ENCODE measurements at places on chromosomes 6 and 20. TPM values are rescaled to one million over a fixed set of nuclear protein-coding genes. Genes with fewer than 3 reads are reported as not detected.

CDKN1A gene
- 117 TPM for polyA plus RNA-seq

- no peak for DNase-seq
Measured at GRCh38 chr6:137182654-137183073, 9.2 kb upstream of the IL22RA2 start.

DNA sequence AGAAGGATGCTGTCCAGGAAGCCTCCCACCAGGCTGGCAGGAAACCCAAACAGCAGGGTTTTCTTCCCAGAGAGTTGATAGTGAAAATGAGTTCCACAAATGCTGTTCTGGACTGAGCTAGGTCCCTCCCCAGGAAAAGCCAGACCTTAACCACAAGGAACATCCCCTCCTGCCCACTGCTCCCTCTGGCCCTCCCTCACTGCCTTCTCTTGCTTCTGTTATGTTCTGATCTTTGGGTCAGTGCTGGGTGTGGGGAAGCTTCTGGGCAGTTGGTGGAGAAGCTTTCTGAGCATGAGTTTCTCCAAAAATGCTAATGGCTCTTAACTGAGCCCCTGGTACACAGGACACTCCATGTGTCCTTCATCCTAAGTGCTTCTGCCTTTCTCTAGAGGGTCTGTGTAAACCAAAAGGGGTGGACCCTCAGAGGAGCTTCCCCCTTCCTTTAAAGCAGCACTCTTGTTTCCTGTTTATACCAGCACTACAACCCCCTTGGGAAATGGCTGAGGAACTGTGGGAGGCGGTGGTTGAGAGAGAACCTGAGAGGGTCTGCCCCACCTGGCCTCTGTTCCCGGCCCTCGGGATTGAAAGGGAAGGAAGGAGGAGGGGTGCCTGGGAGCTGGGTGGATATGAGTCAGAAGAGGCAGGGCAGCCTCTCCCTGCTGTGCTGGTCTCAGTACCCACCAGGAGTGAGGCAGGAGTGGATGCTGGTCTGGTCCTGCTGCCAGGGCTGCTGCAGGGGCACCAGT lies 42.0 kb downstream of the CDS2 start:
- no peak for DNase-seq

GRCh38 chr6:29728173-29728874 lies 5.1 kb downstream of the HLA-F start:
- no peak for DNase-seq

DNA sequence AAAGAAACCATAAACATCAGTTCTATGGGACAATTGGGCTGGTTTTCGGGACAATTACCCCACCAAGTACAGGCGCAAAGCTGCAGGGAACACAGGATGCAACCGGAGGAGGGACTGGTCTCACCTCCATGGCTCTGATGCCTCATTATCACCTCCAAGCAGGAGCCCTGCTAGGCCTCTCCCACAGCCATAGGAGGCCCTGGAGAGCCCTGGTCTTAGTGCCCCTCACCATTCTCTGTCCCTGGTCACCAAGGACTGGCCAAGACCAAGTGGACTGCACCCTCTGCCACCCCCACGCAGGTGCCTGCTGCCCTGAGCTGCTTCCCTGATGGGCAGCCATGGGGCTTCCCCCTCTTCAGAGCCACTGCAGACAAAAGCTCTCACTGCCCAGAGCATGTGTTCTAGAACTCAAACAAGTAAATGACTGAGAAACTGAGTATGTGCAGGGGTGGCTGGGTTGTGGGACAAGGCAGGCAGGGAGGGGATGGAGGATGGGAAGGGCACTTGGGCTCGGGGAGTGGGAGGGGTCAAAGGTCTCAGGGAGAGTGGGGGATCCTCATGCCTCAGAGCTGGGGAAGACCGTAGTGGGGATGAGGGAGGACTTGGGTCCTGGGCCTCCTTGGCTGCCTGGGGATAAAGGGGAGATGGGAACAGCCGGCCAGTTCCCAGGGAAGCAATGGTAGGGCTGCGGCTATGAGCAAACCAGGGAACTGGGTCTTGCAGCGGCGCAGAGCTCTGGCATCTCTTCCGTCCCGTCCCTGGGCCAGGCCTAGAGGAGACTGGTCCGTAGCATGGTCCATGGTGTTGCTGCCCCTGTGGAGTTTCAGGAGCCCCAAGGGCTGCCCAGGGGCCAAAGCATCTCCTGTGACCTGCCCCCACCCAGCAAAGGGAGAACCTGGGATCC lies 435.1 kb downstream of the PREX1 start:
- DNase-seq = no peak

DNA sequence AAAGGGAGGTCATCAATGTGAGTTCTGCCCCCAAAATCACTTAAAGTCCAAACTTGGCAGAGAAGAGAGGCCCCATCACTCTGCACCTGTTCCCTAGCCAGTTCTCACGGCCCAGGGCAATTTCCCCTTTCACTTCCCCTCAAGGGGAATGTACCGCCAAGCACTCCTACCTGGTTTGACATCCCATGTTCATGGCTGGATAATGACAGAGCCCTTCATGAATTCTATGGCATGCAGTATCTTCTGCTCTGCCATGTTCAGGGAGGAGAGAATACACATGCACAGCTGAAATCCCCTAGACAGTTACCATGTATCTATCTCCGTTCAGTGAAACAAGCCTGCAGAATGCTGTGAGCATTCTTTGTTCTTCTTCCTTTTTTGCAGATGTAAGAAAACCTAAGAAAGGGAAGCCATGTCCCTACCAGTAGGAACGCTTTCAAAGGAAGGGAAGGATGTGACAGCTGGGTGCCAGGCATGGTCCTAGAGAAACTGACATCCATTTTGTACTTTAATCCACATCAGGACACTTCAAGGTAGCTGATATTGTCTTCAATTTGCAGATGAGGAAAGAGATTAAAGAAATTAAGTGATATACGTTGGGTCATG lies 79.8 kb upstream of the ARID1B start:
- DNase-seq = no peak
